T-cell (primary cell): ENCODE measurements at places on chromosomes 5 and 9.

DNA sequence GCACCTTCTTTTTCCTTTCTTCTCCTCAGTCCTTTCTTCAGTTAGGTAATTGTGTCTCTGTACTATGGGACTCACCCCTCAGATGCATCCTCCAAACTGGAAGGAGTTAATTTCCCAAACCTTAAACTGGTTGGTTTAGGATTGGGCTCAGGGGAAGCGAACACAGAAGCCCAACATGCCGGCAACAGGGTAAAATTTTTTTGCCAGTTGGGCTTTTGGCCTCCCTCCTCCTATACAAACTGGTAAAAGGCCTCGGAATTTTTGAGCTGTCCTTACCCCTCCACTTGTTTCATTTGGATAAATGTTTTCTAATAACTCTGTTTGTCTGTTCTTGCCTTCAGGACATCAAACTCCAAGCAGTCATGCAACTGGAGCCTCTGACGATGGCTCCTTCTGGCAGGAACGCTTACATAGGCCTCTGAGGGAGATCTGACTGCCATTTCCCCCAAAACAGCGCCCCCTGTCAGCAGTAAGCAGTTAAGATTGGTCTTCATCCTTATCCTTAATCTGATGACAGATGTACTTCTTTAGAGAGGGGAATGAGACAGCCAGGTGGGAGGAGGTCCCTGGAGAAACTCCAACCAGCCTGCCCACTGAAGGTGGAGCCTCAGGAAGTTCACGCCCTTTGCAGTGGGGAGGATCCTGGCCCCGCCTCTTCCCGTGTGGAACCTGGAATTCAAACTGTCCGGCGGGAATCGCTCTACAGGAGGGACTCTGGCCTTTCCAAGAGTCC lies 57.8 kb upstream of the SPINK5 start:
- DNase-seq = no peak

GRCh38 chr5:80597500-80597899 lies 27.4 kb upstream of the ANKRD34B start:
- DNase-seq = no peak

- DNase-seq = no peak
These were observed 7.9 kb downstream of the PLK2 start for GRCh38 chr5:58451732-58452565.

DNA sequence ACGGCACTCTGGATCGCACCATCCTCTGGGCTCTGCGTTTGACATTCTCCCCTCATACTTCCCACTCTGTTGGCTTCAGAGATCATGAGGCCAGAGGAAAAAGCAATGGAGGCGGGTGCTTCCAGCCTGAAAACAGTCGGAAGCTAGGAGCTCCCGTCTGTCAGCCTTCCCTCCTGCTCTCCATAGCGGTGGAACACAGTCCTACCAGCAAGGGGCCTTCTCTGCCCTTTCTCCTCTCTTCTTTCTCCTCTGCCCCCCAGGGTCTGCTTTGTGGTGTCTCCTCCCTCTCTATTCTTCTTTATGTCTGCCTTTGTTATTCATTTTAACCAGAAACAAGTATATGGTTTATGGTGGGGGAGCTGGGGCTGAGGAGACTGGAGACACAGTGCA lies 152.5 kb upstream of the NFIB start:
- no peak for DNase-seq

DNA sequence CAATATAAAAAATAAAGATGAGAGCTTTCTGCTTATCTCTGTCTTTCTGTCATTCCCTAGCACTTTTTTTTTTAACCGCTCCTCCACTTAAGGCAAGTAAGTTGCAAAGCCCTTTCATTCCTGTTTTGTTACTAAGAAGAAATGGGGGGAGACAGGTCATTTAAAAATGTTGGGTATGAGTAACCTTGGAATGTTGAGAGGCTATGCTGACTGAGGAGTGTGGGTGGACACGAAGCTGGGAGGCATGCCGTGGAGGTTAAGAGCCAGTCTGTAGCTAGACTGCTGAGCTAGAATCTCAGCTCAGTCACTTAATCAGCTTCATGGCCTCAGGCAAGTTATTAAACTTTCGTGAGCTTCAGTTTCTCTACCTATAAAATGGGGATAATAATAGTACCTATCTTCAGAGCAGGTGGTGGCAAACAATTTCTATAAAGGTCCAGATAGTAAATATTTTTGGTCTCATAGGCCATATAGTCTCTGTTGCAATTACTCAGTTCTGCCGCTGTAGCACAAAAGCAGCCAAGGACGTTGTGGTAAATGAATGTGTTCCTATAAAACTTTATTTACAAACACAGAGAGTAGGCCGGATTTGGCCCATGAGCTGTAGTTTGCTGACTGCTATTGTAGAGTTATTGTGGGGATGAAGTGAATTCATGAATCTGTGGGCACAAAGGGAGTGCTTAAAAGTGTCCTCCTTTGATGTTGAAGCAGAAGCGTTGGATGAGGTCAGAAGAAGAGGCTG lies 220.0 kb downstream of the GABBR2 start:
- DNase-seq = no peak

GRCh38 chr5:14743601-14744295 lies 79.2 kb downstream of the OTULIN start:
- DNase-seq = no peak

GRCh38 chr5:66074901-66075300 lies 69.2 kb upstream of the SREK1 start:
- no peak for DNase-seq

DNA sequence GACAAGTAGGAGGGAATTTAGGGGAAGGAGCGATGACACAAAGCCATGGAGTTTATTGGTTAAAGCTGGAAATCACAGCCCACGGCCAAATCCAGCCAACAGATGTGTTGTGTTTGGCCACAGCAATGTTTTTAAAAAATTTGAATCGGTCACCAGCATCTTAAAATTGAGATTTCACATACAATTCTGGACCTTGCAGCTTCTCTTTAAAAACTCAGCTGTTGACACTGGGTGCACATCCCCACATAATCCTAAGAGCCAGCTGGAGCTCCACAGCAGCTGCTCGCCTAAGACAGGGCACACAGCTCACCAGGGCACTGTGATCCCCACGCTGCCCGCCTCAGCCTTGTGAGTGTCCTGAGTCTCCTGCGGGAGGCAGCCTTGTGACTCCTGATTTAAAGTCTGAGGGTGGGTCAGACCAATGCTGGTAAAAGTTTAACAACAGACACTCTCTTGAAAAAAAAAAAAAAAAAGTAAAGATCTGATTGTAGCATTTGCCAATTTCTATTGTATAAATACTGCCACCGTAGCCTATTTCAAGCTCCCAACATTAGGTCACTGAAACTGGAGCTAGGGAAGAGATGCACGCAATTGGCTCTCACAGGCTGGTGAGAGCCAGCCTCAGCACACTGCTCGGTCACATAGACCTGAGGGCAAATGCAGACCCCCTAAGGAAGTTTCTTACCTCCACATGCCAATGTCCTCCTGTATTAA lies 124.8 kb downstream of the HSD17B3 start:
- DNase-seq = no peak

GRCh38 chr5:71910741-71911140 lies 191.7 kb downstream of the CARTPT start:
- no peak for DNase-seq

- DNase-seq = no peak
These were observed 4.1 kb downstream of the AIF1L start for GRCh38 chr9:131100445-131100844.

GRCh38 chr5:65742565-65743231 lies 20.7 kb downstream of the NLN start:
- no peak for DNase-seq

DNA sequence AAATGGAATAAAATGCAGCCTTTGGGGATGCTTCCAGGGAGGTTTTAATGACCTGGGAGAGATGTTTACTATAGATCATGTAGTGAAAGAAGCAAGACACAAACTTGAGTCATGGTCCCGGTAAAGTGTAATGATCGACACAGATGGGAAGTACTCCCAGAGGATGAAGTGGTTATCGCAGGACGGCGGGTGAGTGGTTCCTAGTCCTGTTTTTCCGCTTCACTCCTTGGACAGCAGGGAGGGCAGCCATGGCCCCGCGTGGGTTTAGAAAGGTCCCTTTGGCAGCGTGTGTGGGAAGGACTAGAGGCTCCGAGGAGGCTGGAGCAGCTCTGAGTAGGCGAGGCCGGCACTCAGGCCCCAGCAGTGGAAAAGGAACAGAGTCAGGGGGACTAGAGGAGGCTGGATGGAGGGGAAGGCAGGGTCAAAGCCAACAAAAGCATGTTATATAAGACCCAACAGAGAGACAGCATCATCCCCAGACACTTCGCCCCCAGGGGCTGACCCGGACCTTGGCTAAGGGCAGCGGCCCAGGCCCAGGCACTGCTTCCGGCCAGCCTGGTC lies 49.2 kb upstream of the STXBP1 start:
- no peak for DNase-seq

GRCh38 chr9:8560560-8561525 lies 761.3 kb upstream of the DMAC1 start:
- no peak for DNase-seq

GRCh38 chr9:106637486-106637885 lies 225.5 kb upstream of the ZNF462 start:
- DNase-seq = no peak
